ENCODE measurements at places on chromosomes 3 and 15.

GRCh38 chr3:137134431-137134830 is 176.6 kb downstream of the IL20RB start:
- no peak for DNase-seq

DNA sequence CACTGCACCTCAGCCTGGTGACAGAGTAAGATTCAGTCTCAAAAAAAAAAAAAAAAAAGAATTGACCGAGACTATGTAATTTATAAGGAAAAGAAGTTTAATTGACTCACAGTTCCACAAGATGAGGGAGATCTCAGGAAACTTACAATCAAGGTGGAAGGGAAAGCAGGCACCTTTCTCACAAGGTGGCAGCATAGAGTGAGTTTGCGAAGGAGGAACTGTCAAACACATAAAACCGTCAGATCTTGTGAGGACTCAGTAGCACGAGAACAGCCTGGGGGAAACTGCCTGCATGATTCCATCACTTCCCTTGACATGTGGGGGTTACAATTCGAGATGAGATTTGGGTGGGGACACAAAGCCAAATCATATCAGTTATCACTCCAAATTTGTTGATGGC is 380.9 kb downstream of the EDEM1 start:
- DNase-seq: no peak

- no peak for DNase-seq
These were observed 90.2 kb downstream of the HES1 start for GRCh38 chr3:194225988-194226663.

GRCh38 chr15:66955001-66955516 is 110.3 kb upstream of the SMAD3 start:
- DNase-seq: no peak

- DNase-seq: no peak
These were observed 37.8 kb upstream of the GOLGA6B start for GRCh38 chr15:72616491-72617210.

DNA sequence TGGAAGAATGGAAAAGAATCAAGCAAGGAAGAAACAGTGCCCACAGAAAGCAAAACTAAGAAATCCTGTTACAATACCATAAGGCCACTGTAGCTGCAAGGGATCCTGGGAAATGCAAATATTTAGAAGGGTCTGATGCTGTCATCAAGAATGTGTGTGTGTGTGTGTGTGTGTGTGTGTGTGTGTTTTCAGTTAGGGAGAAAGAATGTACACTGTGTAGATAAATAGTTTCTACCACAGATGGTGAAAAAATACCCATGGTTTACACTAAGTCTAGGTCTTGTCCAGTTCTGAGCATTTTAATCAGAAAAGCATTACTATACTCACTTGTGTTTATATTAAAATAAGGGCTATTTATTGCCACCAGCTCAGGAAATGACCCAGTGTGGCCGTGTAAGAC is 355.0 kb downstream of the RBMS3 start:
- DNase-seq: no peak

GRCh38 chr3:11185564-11186317 is 31.4 kb downstream of the HRH1 start:
- DNase-seq: peak; percentile 75

GRCh38 chr3:126294211-126294808 is 62.9 kb downstream of the KLF15 start:
- DNase-seq: no peak

GRCh38 chr3:37862219-37862902 is 681 bp downstream of the CTDSPL start:
- peak; percentile 65 for DNase-seq

GRCh38 chr3:42667096-42667522 is 13.6 kb downstream of the ZBTB47 start:
- DNase-seq: no peak

DNA sequence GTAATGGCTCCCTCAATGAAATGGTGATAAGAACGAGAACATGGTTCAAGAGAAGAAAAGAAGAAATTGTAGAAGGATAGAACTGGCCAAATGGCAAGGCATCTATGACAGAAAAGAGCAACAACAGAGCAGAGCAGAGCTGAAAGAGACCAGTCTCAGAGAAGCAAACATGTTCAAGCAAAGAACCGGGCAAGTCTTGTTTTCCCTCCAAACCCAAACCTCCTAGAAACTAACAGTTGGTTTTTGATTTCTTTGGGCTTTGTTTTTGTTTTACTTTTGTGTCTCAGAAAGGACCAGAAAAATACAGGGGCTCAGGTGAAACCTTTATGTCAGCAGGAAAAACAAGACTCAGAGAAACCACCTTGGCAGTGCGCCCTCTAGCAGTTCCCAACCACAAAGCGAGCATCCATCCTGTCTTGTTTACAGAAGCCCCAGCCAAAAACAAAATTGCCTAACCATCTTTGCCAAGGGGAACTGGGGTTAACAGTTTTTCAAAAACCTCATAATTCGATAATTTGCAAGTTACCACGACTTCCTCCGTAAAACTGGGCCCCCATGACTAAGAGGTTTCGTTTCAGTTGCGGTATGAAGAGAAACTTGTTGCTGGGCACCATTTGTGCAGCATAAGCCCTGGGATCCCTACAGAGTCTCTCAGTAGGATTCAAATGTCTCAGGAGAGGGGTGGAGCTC is 159.2 kb upstream of the SLC24A5 start:
- DNase-seq: no peak

DNA sequence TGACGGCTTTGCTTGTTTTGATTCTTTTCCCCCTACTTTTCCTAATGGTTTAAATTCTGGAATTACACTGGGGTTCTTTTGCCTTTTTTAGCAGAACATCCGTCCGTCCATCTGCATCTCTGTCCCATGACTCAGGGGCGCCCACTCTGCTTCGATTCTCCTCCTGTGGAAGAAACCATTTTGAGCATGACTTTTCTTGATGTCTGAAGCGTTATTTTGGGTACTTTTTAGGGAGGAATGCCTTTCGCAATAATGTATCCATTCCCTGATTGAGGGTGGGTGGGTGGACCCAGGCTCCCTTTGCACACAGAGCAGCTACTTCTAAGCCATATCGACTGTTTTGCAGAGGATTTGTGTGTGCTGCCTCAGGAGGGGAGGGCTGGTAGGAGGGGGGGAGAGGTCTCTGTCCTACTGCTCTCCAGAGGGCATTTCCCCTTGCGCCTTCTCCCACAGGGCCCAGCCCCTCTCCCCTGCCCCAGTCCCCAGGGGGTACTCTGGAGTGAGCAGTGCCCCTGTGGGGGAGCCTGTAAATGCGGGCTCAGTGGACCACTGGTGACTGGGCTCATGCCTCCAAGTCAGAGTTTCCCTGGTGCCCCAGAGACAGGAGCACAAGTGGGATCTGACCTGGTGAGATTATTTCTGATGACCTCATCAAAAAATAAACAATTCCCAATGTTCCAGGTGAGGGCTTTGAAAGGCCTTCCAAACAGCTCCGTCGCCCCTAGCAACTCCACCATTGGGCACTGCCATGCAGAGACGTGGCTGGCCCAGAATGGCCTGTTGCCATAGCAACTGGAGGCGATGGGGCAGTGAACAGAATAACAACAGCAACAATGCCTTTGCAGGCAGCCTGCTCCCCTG is 19.5 kb upstream of the BSN start:
- no peak for DNase-seq

GRCh38 chr3:190165253-190165652 is 44.6 kb upstream of the P3H2 start:
- no peak for DNase-seq

DNA sequence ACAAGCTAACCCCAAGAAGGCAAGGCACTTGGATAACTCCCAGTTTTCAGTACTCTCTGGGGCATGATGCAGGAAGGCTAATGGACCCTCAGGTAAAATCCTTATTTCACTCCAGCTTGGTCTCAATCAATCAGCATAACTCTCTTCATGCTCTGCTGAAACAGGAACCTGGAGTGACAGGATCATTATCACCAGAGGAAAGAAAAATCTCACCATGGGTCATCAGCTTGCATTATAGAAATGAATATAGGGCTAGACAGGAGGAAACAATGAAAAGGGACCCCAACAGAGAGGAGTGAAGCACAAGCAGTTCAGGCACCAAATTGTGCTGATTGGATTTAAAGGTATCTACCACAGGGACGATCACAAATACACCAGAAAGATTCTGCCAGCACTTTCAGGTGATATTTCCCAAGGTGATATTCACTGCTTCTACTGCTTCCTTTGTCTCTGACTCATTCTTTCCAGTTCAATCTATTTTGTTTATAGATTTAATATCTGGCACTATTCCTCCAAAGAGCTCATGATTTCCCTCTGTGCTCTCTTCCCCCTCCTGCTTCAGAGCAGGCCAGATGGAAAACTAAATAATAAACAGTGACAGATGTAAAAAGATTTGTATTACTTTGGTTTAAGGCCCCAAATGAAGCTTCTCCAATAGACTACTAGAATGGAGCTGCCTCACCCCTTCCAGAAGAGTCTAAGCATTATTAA is 22.9 kb upstream of the THUMPD3 start:
- no peak for DNase-seq

DNA sequence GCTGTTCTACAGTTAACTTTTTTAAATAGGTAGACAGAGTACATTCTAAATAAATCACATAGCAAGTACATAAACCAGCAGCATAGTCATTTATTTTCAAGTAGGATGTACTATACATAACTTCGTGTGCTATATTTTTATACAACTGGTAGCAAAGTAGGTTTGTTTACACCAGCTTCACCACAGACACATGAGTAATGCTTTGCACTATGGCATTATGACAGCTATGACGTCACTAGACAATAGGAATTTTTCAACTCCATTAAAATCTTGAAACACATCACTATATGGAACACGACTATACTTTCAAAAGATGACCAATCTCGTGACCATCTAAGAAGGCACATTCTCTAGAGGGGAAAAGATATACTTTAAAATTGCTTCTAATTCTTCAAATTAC is 3.5 kb downstream of the TEX55 start:
- no peak for DNase-seq

DNA sequence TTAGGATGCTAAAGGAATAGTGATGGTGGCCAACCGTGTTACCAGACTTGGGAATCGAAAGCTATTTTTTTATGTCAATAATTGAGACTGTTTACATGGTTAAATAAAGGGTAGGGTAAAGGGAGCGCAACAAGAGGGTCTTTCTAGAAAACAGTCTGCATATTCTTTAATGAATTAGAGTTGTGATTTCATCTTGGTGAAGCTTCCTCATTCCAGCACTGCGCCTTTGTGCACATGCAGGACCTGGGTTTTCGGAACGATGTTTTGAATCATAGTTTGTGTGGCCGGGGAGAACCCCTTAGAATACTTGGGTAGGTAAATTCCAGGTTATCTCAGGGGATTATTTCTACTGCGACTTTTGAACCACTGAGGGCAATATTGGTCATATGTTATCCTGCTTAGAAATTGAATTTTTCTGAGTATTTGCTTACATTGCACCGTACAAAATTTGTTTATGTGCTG is 1.3 kb downstream of the PIK3CA start:
- DNase-seq: no peak

- no peak for DNase-seq
These were observed 94.1 kb downstream of the ITPR1 start for GRCh38 chr3:4587061-4587837.

GRCh38 chr3:133943639-133944141 is 48.0 kb upstream of the RAB6B start:
- peak; percentile 44 for DNase-seq

GRCh38 chr3:183310936-183311335 is 57.9 kb downstream of the B3GNT5 start:
- no peak for DNase-seq

DNA sequence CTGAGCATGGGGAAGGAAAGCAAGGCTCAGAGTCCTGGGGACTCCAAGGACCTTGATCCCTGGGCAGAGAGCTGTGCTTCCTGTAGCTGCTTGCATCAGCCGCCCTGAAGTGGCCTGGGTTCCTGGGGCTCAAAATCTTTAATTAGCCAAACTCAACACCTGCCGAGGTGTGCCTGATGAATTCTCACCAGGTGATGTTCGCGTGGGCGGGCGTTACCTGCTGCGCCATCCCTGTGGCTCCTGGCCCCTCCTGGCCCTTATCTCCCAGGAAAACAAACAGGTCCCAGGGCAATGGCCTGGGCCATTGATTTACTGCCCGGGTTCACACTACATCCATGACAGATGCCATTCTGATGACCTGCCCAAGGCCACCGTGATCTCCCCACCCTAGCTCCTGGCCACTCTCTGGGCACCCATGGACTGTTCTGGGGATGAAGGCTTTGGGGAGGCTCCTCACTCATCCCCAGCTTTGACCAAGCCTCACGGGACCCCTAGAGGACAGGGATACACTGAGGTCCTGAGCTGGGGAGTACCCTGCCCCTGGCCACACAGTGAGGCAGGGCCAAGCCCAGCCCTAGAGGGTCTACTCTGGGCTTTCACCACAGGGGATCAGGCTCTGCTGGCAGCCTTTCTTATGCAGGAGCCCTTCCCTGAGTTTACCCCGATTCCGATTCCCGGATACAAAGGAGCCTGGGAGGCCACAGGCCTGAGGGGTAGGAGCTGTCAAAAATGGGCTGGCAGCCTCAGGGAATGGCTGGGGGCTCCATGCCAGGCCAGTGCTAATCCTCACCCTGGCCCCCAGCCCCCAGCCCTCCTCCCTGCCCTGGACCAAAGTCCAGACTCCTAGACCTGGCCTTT is 5.7 kb downstream of the SLC38A3 start:
- DNase-seq: no peak

- DNase-seq: no peak
These were observed 39.2 kb downstream of the BBX start for GRCh38 chr3:107561980-107562379.

GRCh38 chr3:31041161-31041978 is 146.9 kb upstream of the GADL1 start:
- no peak for DNase-seq
